Bronchus fibroblast of lung (primary cell): ENCODE measurements at places on chromosomes 3 and 15. TPM values are rescaled to one million over a fixed set of nuclear protein-coding genes. Genes with fewer than 3 reads are reported as not detected.

The GMNC gene
- total RNA-seq = not detected in 2 replicates

The ITPKA gene
- total RNA-seq = 12.4 and 15.6 TPM in 2 replicates

The PLSCR5 gene
- total RNA-seq = not detected in 2 replicates

The NOX5 gene
- 0.15 TPM in 1 of 2 replicates, not detected in the other for total RNA-seq

The GABRA5 gene
- total RNA-seq = 0.17 and 0.30 TPM in 2 replicates

The CLEC3B gene
- 19.9 and 23.4 TPM in 2 replicates for total RNA-seq

The ABI3BP gene
- 4.7 and 11.9 TPM in 2 replicates for total RNA-seq

The OGG1 gene
- total RNA-seq = 32.8 and 36.0 TPM in 2 replicates

The FGF7 gene
- total RNA-seq = 9.2 and 13.8 TPM in 2 replicates

The NISCH gene
- total RNA-seq = 31.4 and 31.5 TPM in 2 replicates

The FHIT gene
- total RNA-seq = 0.45 and 0.50 TPM in 2 replicates

The GNB4 gene
- total RNA-seq = 56.0 and 58.3 TPM in 2 replicates

The POLQ gene
- 4.3 and 4.7 TPM in 2 replicates for total RNA-seq

The SERPINI2 gene
- not detected in 2 replicates for total RNA-seq

The CD86 gene
- not detected in 2 replicates for total RNA-seq

The RTP1 gene
- not detected in 2 replicates for total RNA-seq

The EPHA3 gene
- total RNA-seq = 0.15 and 0.17 TPM in 2 replicates

The SHC4 gene
- total RNA-seq = 0.67 and 0.74 TPM in 2 replicates

The KLHL40 gene
- not detected in 2 replicates for total RNA-seq

The SPINK8 gene
- not detected in 2 replicates for total RNA-seq

The CFAP91 gene
- total RNA-seq = 0.45 and 0.50 TPM in 2 replicates

The TM4SF18 gene
- total RNA-seq = under 0.01 TPM in 1 of 2 replicates, not detected in the other

The CKMT1A gene
- total RNA-seq = not detected in 2 replicates
